ENCODE measurements at places on chromosomes 7 and 10.

GRCh38 chr10:127485153-127485857 lies 63.8 kb upstream of the NPS start:
- DNase-seq = no peak

GRCh38 chr10:33229252-33229948 lies 105.1 kb downstream of the NRP1 start:
- DNase-seq = no peak

DNA sequence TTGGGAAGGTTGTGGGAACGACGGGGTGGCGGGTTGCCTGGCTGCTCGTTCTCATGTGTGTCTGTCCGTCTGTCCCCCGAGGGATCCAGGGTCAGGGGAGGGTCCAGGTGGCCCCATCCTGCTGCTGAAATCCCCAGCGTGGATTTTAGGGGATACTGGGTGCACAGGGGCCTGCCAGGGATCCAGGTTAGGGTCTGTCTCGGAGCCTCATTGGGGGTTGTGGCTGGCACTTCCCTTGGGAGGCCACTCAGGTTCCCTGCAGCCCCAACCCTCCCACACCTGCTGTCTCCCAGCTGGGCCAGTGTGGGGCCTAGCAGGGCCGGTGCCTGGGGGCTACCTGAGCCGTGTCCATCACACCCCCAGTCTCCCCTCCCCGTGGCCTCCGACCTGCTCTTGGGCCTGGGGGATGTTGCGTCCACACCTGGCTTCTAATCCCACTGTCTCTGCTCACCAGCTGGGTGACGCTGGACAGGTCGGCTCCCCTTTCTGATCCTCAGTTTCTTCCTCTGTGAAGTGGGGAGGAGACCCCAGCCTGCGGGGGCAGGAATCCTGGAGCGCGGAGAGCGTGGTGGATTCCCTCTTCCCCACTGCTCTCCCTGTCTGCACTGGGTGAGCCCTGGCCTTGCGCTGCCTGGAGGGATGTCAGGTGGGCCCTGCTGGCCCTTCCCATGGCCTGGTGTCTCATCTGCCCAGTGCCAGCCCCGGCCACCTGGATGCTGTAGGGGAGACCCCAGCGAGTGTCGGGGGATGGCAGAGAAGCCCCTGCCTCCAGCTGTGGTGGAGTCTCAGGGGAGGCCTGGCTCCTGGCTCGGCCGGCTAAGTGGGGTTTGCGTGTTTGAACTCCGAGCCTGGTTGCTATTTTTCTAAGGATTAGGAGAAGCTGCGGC lies 81.6 kb downstream of the UNCX start:
- no peak for DNase-seq

DNA sequence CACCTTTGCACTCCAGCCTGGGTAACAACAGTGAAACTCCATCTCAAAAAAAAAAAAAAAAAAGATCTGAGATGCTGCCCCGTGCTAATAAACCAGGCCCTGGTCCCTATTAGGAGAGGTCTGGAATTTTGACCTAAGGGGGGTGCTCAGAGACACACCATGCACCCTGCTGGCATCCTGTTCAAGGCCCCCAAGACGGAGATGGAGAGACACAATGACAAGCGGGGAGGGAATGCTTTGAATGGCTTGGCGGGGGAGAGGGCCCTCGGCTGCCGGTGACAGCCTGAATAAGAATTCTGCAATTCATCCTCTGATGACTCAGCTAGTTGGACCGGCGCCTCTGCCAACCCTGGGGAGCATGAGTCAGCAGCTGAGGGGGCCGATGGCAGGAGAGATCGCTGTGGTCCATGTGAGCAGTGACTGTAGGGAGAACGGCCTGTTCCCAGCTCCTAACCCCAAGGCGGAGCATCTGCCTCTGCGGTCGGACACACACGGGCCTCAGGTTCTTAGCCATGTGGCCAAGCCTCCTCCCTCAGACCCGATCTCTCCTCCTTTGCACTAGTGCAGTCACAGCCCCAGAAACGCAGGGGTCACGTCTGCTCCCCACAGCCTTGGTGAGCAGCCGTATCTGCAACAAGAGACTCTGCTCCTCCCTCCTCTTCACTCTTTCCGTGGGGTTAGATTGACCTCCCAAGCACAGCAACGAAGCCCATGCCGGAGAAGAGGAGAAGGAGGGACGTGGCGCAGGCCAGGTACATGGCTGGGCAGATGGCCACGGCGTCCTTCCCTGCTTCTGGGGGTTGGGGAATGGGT lies 14.9 kb downstream of the TRIM56 start:
- DNase-seq = peak; percentile 93

- no peak for DNase-seq
These were observed 27.0 kb upstream of the TBX20 start for GRCh38 chr7:35280902-35281301.

DNA sequence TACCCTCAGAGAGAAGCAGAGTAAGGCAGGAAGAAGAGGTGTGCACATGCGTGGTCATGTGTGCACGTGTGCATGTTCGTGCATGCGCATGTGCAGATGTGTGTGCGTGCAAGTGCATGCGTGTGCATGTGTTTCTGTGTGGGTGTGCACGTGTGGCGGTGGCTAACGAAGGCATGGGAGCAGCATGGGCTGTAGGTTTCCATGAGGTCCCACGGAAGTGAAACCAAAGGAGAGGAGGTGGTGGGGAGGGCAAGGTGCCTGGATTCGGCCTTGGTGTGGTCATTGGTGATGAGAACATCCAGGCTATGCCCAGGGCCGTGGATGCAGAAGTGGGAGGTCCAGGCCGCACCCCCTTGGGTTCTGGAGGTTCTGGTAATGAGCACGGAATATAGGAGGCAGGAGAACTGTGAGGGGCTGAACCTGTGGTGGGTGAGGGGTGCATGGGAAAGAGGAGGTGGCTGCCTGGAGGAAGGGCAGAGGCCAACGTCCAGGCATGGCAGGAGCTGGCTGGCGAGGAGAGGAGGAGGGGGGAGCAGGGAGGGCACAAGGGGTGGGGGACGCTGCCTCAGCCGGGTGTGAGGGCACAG lies 2.4 kb upstream of the INPP5A start:
- DNase-seq = no peak

DNA sequence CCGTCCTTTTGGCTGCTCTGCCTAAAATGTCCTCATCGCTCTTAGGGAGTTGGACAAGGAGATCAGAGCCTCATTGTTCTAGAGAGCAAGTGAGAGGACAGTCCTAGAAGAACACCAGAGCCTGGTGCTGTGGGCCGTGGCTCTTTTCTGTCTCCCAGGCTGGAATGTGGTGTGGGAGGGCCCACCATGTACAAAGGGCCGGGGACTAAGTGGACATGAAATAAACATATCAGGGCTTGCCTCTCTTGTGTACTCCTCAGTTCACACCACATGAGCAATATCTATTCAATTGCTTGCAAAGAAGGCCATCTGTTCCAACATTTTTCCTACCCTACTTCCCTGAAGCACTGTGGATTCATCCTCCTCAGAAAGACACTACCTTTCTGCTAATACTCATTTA lies 510.4 kb downstream of the SUGCT start:
- DNase-seq = no peak

GRCh38 chr10:9038146-9038714 lies 983.7 kb downstream of the GATA3 start:
- DNase-seq = no peak

DNA sequence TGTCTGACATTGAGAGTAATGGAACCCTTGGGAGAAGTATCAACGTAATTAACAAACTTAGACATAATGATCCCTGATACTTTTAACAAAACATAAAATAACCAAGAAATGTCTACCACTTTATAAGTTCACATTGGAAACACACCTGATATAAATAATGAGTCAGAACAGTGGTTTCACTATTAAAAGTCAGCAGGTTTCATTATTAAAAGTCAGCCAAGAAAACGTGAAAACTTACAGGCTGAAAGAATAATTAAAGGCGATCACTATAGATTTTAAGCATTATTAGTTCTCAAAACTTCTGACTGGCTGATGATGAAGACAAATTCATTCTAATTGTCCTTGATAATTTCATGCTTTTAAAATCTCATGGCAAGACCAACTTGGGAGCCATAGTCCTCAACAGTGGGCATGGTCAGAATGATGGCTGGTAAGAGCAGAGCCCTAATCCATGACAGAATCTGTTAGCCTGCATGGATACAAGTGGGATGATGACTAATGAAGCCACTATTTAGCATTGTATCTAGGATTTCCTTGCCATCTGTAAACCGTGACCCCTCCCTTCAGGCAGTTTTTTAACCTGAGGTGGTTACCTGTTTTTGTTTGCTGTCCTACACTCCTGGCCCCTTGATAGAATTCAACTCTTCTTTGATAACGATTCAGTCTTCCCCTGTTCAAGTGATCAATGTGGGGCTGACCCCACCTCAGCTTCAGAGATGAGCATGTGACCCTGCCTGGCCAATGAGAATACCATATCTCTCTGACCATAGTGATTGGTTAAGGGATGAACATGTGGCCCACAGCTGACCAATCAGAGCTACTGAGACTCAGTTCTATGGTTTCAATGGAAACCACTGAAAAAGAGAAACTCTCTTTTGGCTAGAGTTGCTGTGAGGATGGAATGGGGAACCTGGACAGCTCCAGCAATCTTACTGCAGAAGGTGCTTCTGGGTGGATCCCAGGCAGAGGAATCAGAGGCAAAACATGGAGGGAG lies 151.0 kb downstream of the PLPP4 start:
- no peak for DNase-seq

DNA sequence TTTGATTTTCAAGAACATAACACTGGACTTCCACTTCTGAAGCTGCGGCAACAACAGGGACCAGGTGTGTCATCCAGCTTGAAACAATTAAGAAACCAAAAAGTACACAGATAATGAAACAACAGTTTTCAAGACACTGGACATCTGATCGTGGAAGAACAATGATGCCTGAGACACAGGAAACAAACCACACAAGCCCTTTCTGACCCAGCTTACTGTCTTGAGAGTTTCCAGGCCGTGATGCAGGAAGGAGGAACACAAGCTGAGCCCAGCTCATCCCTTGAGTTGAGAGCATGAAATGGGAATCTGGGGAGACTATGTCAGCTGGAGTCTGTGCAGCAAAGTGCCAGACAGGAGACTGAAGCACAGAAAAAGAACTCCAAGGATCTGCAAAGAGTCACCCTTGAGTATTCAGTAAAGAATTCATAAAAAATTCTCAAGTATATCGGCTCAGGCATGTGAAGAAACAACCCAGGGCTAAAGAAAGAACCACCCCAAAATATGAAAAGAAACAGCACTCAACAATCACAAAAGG lies 91.6 kb downstream of the RNF32 start:
- DNase-seq = no peak

GRCh38 chr7:4751398-4751947 lies 23.9 kb upstream of the AP5Z1 start:
- DNase-seq = no peak

GRCh38 chr10:10493833-10494232 lies 523.8 kb upstream of the CELF2 start:
- DNase-seq = no peak

DNA sequence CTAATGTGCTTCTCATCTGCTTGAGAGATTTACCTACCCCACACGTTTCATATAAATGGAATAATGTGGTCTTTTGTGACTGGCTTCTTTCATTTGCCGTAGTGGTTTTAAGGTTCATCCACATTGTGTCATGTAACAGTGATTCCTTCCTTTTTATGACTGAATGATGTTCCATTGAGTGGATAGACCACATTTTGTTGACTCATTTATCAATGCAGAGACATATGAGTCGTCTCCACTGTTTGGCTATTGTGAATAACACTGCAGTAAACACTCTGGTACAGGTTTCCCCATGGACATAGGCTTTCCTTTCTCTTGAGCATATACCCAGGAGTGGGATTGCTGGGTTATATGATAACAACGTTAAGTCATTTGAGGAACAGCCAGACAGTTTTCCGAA lies 2.0 kb upstream of the AOC1 start:
- peak; percentile 6 for DNase-seq

DNA sequence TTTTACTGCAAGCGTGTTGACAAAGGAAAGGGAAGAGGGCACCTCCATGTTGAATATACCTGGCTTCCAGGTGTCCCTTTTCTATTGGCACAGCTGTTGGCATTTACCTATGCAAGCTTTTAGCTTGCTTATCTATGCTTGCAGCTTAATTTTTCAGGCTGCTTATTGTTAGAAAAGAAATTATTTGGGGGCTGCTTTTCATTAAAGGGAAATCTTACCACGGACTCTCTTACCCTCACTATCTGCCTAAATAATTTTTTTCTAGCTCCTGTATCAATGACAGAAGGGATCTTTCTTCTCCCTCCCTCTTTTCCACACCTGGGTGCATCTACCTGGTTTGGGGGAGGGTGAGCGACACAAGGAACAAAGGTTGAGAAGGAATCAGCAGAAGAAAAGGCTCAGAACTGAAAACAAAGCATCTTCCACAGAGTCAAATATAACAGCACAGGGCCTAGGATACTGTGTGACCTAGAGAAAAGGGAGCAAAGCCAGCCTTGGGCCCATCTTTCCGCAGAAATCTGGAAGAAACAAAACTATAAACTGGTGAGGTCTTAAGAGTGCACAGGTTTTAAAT lies 15.2 kb upstream of the GJC3 start:
- no peak for DNase-seq

DNA sequence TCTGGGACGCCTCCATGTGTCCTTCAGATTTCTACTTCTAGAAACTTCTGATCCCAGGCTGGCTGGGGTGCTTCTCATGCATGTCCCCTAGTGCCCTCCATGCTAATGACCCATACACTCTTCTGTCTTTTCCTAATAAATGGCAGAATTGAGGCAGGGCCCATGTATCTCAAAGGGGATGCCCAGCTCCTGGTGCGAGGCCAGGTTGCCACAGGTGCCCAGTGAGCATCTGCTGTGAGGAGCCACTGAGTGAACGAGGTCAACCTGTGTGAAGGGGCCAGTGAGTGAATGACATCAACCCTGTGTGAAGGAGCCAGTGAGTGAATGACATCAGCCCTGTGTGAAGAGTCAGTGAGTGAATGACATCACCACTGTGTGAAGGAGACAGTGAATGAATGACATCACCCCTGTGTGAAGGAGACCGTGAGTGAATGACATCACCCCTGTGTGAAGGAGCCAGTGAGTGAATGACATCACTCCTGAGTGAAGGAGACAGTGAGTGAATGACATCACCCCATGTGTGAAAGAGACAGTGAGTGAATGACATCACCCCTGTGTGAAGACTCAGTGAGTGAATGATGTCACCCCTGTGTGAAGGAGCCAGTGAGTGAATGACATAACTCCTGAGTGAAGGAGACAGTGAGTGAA lies 478.9 kb downstream of the PTPRN2 start:
- DNase-seq = no peak

DNA sequence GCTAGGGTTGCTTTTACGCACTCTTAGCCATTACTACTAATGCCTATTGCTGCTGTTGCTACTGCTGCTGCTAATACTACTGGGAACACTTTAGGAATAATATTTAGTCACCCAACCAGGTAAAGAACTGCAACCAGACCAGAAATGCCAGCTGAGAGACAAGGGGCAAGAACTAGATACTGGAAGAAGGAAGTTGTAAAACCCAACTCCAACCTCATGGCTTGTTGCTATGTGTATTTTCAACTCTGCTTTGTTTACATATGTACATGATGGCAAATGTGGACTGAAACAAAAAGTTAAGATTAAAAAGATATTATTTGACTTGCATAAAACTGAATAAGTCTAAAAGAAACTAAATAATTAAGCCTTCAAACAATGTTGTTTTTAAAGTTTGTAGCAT lies 177.7 kb downstream of the GNAT3 start:
- no peak for DNase-seq

- no peak for DNase-seq
These were observed 113.2 kb downstream of the DNAH11 start for GRCh38 chr7:21656081-21656480.

Measured in suppressor macrophage (primary cell).